Activated CD8-positive, alpha-beta memory T cell treated with anti-CD3 and anti-CD28 coated beads, Interleukin-2, amount 50 U/mL, for 4 hours (primary cell): ENCODE measurements at places on chromosomes 2 and 18.

DNA sequence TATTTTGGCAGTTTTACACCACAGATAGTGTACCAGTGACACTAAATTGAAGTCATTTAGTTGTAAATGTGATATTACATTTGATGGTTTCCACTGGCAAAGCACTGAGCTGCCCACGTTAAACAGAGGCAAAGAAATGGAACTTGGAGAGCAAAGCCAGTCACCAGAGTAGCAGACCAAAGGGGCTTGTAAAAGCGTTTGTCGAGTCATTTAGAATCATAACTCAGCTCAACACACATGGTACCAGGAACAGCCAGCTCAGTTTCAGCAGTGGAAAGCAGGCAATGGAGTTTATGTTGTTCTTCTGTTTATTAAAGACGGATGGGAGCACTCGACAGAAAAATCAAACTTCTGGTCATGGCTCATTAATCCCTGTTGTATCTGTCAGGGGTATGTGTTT, 91.2 kb downstream of the POU3F3 start:
- no peak for DNase-seq

- DNase-seq: no peak
Measured at GRCh38 chr2:228866781-228867180, 404.3 kb downstream of the PID1 start.

DNA sequence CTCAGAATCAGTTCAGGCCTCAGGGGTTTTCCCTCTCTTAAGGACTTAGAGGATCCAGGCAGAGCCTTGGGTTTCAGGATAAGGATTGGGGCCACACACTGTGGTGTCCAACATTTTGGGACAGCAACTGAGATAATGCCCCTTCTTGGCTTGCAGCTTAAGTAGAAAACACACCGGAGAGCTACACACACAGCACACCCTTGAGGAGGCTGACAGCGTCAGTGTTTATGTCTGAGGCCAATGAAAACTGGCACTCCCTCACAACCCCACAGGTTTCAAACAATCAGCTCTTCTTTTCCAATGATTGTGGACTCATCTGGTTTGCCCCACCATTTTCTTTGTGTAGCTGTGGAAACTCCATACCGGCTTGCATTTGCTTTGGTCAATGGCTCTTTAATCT, 257.7 kb downstream of the CDCA7 start:
- no peak for DNase-seq

DNA sequence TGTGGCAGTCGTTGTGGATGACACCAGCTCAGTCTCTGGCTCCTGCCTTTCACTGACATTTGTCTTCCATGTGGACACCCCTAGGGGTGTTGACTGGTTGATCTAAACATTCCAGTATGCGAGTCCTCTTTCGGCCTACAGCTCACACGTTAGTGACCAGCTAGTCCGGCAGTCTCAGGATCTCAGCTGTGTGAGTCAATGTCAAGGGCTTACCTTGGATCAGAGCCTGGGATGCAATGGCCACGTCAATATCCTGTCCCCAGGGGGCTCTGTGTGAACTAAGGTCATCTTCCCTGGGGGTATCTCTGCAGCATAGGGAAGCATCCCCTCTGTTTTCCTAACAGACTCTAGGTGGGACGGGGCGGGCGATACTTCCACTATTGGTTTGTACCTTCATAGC, 35.1 kb upstream of the YWHAQ start:
- DNase-seq: no peak
